ENCODE measurements at places on chromosomes 12 and 14.

DNA sequence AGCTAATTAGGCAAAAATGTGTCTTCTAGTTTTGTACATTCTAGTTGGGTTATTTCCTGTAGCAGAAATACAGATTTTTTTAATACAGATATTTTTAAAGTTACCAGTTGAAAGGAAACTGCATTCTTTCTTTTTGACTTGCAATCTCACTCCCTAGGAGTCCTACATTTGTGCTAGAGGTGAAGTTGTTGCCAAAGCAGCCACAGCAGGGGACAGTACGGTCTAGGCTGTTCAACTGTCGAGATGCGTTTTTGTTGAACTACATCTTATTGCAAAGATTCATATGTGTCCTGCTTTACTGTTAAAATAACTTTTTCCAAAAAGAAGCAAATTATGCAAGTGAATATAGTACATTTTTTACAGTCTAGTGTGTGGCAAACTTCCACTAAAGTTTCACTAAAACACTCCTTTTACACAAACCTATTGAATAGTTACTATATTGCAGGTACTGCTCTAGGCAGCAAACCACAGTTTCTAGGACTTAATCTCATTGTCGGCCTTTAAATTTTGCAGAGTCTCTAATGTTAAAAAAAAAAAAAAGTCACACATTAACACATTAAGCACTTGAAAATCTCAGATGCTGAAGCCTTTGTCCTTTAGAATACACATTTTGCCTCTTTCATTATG is 30.2 kb upstream of the SRGAP1 start:
- DNase-seq = no peak

GRCh38 chr14:100547633-100548294 is 39.5 kb downstream of the BEGAIN start:
- DNase-seq = no peak

- DNase-seq = no peak
These were observed 25.3 kb downstream of the PHLDA1 start for GRCh38 chr12:76006028-76006925.

GRCh38 chr12:5511644-5512600 is 80.0 kb downstream of the NTF3 start:
- no peak for DNase-seq

- no peak for DNase-seq
These were observed 19.9 kb downstream of the HRK start for GRCh38 chr12:116861320-116861719.

DNA sequence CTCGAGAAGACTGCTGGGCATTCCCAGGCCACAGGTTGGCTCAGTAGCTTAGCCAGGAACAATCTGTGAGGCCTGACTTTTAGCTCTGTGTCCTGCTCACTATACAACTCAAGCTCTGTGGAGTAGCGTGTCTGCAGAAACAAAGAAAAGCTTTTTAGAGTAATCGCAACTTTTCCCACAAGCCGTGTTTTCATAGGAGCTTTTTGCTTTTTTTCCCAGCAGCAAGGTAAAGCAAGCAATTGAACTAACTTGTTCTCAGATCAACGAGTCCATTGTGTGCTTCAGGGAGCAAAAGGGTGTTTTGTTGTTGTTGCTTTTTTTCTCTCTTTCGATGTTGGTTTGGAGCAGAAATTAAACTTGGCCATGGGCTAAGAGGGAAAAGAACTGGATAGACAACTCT is 97.3 kb upstream of the BCL2L14 start:
- no peak for DNase-seq

GRCh38 chr14:59265808-59266207 is 77.3 kb downstream of the DAAM1 start:
- DNase-seq = no peak

DNA sequence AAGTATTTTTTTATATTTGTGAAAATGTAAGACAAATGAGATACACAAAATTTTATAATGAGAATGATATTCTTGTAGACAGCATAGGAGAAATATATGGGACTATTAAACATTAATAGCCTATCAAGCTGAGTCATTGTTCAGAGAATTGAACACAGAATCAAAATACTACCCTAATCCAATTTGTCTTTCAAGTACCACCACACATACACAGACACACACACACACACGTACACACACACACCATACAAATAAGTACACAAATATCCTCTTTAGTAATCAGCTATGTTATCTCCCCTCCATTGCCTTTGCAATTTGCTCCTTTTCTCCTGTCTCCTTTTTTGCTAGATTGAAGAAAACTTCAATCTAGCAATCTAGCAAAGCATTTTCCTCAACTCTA is 499.3 kb downstream of the FOXG1 start:
- no peak for DNase-seq

- DNase-seq = no peak
These were observed 32.8 kb upstream of the DEGS2 start for GRCh38 chr14:100192250-100192671.

GRCh38 chr12:25906651-25907340 is 51.7 kb upstream of the RASSF8 start:
- no peak for DNase-seq

DNA sequence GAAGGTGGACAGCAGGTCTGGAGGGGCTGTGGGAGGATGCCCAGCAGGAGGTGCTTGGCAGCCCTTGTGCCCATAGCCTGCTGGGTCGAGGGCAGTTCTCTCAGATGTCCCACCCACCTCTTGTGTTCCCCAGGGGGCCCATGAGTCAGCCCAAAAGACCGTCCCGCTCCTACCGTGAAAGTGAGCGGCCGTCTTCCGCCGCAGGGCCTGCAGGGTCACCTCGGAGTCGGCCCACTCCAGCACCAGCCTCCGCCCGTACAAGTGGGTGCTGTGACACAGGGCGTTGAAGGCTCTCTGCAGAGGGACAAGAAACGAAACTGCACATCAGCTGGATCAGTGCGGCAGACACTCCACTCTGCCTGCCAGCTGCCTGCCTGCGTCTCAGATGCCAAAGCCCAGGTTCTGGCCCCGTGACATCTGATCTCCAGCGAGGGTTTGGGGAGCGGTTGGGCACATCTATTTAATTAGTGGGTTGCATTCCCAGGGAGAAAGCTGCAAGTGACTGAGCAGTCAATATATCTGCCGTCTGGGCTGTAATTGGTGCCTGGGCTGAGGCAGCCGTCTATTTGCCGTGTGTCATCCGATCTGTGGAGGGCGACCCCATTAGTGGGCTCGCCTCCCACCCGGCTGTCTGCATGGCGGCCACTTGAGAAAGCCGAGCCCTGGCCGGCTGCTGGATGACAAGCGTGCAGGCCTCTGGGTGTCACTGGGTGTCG is 121.5 kb downstream of the RBM19 start:
- DNase-seq = no peak

- no peak for DNase-seq
These were observed 198.1 kb downstream of the ETV6 start for GRCh38 chr12:11847539-11847938.

DNA sequence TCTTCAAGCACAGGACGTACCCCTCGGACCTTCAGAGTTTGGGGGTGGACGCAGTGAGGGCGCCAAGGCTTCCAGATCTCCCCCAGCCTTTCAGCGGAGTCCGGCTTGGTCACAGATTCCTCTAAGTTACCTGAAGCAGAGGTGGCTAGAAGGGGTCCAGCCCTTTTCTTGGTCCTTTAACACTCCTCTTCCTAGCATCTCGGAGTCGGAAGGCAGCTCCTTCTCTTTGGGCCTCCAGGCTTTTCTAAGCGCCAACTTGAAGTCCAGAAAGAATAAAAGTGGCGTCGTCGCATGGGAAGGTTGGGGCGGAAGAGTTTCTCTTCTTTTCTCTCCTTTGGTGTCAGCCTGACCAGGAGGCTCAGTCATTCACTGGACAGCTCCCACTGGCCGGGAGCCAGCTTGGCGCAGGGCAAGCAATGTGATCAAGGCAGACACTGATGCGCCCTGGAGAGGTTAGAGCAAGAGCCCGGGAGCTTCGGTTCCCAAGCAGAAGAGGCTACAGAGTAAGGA is 9.6 kb downstream of the OR6S1 start:
- no peak for DNase-seq

- DNase-seq = no peak
These were observed 27.8 kb downstream of the SMCO2 start for GRCh38 chr12:27474344-27474743.

- no peak for DNase-seq
These were observed 87.9 kb downstream of the SRRM4 start for GRCh38 chr12:119069147-119069642.

DNA sequence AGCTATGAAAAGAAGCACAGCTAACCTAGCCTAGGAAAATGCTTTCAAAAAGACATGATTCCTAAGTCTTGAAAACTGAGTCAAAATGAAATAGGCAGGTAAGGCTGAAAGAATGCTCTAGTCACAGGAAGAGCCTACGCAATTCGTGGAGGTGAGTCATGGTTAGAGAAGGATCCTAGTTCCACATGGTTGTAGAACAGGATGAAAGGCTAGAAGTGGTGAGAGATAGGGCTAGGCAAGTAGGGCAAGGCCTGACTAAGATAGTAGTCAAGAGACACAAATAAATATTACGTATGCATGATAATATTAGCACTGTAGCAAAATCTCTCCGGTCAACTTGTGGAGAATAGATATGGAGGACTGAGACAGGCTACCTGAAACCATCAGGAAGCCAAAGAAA is 47.2 kb downstream of the PLCZ1 start:
- DNase-seq = no peak

DNA sequence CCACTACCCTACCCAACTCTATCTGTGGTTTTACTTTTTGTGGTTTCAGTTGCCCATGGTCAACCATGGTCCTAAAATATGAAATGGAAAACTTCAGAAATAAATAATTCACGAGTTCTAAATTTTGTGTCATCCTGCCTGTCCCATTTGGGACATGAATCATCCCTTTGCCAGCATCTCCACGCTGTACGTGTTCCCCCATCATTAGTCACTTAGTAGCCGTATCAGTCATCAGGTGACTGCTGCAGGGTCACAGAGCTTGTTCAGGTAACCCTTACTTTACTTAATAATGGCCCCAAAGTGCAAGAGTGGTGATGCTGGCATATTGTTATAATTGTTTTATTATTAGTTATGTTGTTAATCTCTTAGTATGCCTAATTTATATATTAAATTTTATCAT is 209.9 kb downstream of the ITPR2 start:
- DNase-seq = no peak

DNA sequence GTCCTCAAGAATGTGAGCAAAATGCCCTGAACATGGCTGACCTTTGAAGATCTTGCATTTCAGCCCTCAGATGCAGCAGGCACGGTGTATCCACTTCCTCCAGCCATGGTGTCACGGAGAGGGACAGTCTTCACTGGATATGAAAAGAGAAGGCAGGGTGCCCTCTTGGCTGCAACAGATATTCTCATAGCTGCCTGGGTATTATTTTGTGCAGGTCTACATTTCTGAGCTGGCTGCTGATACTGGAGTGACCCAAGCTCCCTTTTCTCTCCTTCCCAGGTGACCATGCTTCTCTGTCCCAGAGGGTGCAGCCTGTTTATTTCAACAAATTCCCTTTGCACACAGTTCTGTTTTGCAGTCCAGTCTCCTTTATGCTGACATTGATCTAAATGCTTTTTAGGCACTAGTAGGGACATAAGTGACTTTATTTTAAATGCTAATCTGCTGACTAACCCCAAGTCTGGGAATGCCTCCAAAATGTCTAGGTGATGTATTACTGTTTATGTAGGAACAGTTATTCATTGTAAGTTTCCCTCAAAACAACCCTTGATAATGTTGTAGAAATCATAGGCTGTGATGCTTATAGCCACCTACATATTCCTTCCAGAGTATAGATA is 17.4 kb upstream of the PYGL start:
- DNase-seq = no peak

GRCh38 chr12:45707241-45707857 is 22.2 kb upstream of the ARID2 start:
- DNase-seq = no peak

GRCh38 chr14:38143170-38143569 is 64.5 kb upstream of the SSTR1 start:
- no peak for DNase-seq

GRCh38 chr14:64758025-64758521 is 53.8 kb downstream of the PLEKHG3 start:
- no peak for DNase-seq

DNA sequence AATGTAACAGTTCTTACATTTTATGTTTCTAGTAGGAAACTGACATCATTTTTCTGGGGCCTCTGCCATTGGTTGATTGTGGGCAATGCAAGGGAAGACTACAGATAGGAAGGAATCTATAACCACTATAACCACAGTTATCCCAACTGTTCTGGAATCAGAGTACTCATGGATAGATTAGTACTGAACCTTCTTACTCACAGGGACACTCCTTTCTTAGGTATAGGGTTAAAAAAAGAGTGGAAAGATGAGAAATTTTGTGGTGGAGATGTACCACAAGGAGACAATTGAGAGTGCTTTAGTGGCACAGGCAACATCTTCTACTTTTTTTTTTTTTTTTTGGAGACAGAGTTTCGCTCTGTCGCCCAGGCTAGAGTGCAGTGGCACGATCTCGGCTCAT is 21.0 kb downstream of the TMEM116 start:
- no peak for DNase-seq

- peak; percentile 62 for DNase-seq
These were observed 3.7 kb downstream of the UNC119B start for GRCh38 chr12:120713861-120714482.

DNA sequence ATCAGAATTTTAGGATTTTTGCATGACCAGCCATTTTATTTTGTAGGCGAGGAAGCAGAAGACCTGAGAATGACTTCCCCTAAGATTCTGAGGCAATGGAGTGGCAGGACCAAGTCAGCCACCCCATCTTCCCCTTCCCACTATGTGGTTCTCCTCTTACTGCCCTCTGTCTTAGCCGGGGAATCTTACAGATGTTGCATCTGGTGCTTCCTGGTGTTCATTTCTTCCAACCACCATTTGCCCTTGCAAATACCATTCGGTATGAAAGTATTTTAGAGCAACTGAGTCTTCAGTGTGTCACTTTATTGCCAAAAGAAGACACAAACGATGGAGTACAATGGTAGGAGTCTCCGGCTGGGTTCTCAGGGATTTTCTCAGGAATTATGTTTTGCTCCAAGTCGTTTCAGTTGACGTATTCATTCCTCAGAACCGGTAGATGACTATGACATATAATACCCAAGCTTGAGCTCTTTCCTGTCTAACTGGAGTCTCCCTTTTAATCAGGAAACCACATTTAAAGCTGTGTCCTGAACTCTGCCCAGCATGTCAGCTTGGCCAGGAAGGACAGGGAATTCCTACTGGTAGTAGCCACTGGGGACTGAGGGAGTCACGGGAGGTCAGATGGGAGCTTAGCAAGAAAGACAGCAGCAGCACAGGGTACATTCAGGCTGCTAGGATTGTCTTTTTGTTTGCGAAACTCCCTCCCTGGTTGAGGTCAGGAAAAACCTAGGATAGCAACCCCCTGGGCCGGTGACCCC is 87.0 kb downstream of the SAMD4A start:
- DNase-seq = no peak

GRCh38 chr12:82855872-82856271 is 169.2 kb downstream of the TMTC2 start:
- DNase-seq = no peak

DNA sequence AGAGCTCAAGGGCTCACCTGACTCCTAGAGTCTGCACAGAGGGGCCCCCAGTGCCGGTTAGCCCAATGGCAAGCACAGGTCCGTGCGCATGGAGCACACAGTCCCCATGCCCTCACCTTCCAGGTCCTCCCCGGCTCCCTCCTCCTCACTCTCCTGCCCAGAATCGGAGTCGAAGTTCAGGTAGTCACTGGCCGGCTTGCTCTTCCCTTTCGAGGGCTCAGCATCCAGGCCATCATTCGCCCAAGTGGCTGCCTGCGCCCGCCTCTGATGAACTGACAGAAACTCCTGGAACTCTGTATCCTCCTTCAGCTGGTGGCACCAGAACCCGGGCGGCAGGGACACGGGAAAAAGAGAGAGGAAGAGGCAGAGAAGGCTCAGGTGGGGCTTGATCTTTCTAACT is 7.0 kb downstream of the RBM19 start:
- no peak for DNase-seq

- peak; percentile 19 for DNase-seq
These were observed 146.1 kb upstream of the NCOR2 start for GRCh38 chr12:124713436-124714082.

All from stimulated activated CD4-positive, alpha-beta T cell treated with anti-CD3 and anti-CD28 coated beads, TNF-alpha, amount 100 ng/mL, for 1 hour (primary cell).